ENCODE measurements at places on chromosomes 4 and X.

GRCh38 chr4:77433418-77433733 is 172.2 kb upstream of the CXCL13 start:
- DNase-seq: no peak

DNA sequence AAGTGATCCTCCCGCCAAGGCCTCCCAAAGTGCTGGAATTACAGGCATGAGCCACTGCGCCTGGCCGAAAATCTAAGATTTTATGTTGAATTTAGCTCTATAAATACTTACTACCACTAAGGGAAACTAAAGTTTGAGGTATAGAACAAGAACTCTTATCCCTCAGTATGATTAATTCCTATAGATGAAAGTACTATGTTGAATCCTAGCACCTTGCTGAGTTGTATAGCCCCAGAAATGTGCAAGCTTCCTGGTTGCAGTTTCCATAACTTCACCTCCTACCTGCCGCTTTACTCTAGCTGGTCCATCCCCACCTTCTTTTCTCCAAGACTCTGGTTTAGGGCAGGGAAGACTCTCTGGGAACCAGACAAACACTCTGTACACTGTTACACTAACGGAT is 11.8 kb upstream of the TSPAN5 start:
- DNase-seq: no peak

- DNase-seq: no peak
Observed at GRCh38 chr4:25101836-25102235, 58.4 kb downstream of the SEPSECS start.

GRCh38 chr4:13778367-13778766 is 150.8 kb upstream of the BOD1L1 start:
- no peak for DNase-seq

DNA sequence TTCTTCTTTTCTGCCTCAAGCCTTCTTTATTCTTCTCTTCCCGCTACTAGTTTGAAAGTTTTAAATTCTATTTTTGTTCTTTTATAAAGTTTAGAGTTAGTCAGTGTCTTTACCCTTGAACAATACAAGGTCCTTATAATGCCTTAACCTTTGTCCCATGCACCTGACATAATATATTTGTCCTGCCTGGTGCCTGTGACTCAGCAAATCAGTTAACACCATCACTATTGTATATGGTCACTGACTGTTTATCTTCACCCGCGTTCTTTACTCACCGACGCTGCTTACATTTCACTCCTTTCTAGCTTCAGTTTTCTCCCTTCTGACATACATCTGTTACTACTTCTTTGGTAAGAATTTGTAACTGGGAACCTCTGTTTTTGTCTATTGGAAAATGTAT is 5.7 kb downstream of the SMIM20 start:
- no peak for DNase-seq

- no peak for DNase-seq
Observed at GRCh38 chrX:57918750-57919436, 8.6 kb upstream of the ZXDA start.

- no peak for DNase-seq
Observed at GRCh38 chr4:1318488-1319213, 28.4 kb upstream of the UVSSA start.

- no peak for DNase-seq
Observed at GRCh38 chr4:6369924-6370645, 100.4 kb downstream of the WFS1 start.

- no peak for DNase-seq
Observed at GRCh38 chr4:5040856-5041620, 10.2 kb upstream of the STK32B start.

DNA sequence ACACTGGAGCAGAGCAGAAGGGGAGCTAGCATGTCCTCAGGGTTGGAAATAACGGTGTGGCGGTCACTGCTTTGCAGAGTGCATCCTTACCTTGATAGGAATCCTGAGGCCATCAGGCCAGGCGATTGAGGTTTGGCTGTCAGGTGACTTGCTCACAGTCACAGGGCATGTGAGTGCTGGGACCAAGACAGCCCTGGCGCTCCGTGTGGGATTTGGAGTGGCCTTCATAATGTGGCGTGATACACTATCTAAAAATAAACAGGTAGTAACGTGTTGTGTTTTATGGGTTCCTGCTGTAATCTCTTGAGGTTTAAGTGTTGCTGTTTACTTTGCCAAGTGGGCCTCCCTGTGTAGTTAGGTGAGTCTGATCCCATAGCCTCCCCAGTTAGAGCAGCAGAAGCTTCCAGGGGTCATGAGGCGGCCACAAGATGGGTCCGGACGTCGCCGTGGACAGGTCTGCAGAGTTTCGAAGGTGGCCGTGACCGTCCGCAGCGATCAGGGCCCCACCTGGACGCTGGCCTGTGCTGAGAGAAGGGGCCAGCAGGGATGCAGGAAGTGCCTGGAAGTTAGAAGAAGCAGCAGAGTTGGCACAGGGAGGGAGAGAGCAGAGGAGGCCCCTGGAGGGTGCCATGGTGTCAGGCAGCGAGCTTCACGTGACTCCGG is 27.7 kb downstream of the RGS12 start:
- DNase-seq: no peak

DNA sequence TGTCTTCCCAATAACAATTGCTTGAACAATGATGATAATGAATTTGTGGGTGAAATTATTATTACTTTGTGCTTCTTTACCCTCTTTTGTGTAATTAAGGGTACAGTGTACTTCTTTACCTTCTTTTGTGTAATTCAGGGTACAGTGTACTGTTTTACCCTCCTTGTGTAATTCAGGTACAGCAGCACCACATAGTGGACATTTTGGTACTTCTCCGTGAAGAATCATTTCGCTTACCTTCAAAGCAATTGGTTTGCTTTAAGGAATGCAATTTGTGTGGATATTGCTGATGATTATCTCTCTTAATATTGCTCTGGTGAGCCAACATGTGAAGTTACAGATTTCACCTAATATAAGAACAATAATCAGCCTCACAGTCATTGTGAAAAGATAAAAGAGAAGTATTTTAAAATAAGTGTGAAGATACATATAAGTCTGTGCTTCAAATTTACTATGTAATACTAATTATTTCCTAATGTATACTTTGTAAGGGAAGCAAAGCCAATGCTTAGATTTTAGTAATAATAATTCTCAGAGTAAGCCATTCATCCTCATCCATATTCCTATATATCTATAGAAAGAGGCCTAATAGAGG is 27.2 kb upstream of the SEC24B start:
- no peak for DNase-seq

- no peak for DNase-seq
Observed at GRCh38 chr4:158930639-158930972, 161.8 kb downstream of the FNIP2 start.

DNA sequence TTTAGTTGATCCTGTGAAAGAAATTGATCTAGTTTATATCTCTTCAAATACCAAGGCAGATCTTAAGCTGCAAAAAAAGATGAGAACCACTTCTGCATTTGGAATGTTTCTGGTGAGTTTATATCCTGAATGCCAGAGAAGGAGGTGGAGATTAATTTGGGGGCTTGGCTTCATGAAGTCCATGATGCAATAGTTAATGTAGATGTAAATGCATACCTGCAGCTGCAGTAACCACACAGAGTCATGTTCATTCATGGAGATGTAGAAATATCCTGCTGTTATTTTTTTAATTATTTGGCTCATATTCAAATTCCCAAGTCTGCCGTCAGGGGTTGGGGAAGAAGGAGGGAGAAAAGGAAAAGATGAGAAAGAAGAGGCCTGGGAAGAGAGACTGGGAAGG is at the start of gene SULT1E1:
Gene SULT1E1, minus strand, starts transcription at position 94 of the 400 bp plus-strand sequence. CDS start 2,501 bp downstream, outside the sequence.
- DNase-seq: no peak

- no peak for DNase-seq
Observed at GRCh38 chr4:55543858-55544257, 2.9 kb downstream of the CLOCK start.

DNA sequence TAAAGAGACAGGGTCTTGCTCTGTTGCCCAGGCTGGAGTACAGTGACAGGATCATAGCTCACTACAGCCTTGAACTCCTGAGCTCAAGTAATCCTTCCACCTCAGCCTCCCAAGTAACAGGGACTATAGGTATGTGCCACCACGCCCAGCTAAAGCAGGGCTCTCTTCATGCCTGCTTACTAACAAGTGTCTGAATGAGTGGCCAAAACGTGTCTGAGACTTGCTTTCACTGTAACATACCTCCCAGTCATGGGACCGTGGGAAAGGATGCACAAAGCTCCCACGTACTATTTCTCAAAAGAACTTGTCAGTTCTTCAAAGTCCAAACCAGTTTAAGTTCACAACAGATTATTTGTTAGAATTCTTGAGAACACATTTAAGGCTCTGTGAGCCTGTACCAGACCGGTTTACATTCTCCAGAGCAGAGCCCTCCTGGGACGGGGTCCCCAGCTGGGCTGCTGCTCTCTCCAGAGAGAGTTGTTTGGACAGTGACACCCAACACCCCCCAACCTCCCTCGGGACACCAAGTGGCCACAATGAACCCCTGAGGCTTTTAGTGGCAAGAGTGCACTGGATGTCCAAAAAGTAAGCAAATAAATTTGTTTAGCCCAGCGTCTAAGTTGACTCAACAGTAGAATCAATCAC is 24.1 kb downstream of the SH3KBP1 start:
- DNase-seq: no peak

- DNase-seq: no peak
Observed at GRCh38 chr4:107999932-108000539, 10.3 kb downstream of the HADH start.

GRCh38 chr4:17068392-17068791 is 169.9 kb upstream of the LDB2 start:
- no peak for DNase-seq

GRCh38 chrX:102958794-102959193 is 21.7 kb downstream of the RAB40AL start:
- no peak for DNase-seq

- DNase-seq: no peak
Observed at GRCh38 chr4:168878623-168879022, 131.4 kb downstream of the CBR4 start.

GRCh38 chr4:120753854-120754253 is 168.7 kb downstream of the PRDM5 start:
- no peak for DNase-seq

DNA sequence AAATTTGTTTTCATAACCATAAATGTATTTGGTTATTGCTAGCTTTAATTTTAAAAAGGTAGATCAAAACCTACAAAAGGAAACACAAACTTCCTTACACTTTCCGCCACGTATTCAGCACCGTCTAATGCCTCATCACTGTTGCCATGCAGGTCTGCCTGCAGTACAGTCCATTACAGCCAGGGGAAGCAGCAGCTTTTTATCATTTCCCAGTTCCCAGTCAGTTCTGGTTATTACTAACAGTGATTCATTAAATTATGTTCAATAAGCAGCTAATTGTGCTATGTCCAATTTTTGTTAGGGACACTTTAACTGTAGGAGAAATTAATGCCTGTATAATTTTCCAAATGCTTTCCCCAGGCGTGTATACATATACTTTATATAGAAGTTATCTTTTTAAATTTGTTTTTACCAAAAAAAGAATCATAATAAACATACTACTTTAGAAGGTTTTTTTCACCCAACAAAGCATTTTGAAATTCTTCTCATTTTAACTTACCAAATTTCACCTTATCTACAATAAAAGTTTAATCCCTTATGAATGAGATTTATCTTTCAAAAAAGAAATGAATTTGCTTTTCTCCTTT is 93.3 kb downstream of the ANXA3 start:
- DNase-seq: no peak

GRCh38 chrX:68942840-68943239 is 114.0 kb downstream of the EFNB1 start:
- DNase-seq: no peak

GRCh38 chrX:39969099-39969818 is 128.5 kb downstream of the BCOR start:
- peak; percentile 1 for DNase-seq

GRCh38 chrX:72124540-72125201 is 7.0 kb downstream of the RTL5 start:
- DNase-seq: no peak

- peak; percentile 25 for DNase-seq
Observed at GRCh38 chrX:40108959-40109287, 11.2 kb upstream of the BCOR start.

GRCh38 chr4:160510928-160511327 is 1408.0 kb downstream of the RAPGEF2 start:
- no peak for DNase-seq
